ENCODE measurements at places on chromosomes 16 and 17.

DNA sequence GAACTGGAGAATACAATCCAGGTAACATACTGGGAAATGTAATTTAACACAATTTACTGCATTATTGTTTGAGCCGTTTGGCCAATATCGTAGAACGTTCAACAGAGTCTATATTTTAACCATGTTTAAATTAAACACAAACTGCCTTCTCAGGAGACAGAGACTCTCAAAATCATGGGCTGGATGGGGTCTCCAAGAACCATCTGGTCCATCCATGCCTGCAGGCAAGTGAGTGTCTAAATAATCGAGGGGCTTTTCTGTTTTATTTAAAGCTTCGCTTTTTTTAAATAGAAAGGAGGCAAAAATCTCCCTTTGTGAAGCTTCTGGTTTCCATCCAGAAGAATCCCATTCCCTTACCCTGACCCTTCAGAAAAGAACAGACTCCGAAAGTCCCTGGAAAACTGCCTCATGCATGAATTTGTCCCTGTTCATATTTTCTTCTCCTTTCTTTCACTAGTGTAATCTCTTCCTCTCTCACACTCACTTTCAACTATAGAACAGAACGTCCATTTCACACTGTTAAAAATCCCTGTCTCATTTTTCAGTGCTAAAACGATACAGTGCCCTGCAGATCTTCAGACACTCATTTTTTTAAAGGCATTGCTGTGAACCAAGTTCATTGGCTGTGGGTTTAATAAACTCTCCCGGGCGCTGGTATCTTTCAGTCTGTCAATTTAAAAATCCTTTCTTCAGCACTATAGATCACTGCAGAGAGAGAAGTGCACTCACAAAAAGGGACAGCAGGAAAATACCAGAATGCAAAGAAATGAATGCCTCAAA lies 111.4 kb upstream of the TOM1L1 start:
- no peak for DNase-seq

DNA sequence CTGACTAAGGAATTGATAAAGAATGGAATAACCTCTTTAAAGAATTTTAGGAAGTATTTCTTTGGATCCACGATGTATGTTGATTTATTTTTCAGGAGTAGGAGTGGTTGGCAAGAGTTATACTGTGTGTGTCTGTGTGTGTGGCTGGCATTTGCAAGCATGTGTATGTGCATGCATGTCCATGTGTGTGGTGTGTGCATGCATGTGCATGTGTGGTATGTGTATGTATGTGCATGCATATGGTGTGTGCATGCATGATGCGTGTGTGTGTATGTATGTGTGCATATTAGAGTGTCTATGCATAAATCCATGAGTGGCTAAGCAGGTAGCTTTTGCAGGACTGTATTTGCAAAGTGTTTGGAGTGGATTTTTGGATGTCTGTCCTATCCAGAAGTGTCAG lies 120.8 kb downstream of the HS3ST2 start:
- no peak for DNase-seq

GRCh38 chr17:56595831-56596690 lies 2.6 kb downstream of the NOG start:
- no peak for DNase-seq

DNA sequence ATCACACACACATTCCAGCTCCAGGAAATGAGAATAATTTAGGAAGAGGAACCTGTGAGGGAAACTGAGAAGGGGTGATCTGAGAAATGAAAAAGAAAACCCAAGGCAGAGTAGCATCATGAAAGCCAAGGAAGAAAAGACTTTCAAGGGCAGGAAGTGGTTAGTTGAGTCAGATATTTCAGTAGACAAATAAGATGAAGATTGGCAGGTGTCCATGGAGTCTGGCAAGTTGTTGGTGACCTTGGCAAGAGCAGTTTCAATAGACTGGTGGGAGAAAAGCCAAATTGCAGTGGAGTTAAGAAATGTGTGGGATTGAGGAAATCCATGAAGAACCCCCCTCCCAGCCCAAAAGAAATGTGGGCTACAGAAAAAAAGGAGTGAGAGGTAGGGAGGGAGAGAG lies 10.7 kb downstream of the GNAO1 start:
- no peak for DNase-seq

DNA sequence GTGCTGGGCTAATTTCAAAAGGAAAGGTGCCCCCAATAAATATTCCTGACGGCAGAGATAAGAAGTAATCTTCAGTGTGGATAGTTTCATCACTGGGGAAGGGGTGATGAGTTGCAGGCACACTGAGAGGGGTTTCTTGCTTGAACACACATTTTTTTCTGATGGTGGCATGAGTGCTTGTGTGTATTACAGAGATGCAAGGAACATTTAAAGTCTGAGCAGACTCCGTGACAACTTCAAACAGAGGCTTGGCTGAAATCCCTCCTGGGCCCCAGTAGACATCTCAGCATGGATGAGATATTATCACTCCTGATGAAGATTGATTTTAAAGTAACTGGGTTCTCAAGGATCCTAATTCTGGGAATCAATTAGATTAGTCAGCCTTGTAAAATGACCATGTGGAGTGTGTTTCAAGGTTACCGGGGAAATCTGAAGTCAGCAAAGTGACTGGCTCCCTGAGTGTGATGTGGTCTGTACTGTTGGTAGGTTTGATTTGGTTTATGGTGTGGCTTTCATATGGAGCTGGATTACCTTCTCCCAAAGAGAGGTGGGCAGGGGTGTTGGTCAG lies 435.8 kb upstream of the EEF2KMT start:
- DNase-seq, result no peak

DNA sequence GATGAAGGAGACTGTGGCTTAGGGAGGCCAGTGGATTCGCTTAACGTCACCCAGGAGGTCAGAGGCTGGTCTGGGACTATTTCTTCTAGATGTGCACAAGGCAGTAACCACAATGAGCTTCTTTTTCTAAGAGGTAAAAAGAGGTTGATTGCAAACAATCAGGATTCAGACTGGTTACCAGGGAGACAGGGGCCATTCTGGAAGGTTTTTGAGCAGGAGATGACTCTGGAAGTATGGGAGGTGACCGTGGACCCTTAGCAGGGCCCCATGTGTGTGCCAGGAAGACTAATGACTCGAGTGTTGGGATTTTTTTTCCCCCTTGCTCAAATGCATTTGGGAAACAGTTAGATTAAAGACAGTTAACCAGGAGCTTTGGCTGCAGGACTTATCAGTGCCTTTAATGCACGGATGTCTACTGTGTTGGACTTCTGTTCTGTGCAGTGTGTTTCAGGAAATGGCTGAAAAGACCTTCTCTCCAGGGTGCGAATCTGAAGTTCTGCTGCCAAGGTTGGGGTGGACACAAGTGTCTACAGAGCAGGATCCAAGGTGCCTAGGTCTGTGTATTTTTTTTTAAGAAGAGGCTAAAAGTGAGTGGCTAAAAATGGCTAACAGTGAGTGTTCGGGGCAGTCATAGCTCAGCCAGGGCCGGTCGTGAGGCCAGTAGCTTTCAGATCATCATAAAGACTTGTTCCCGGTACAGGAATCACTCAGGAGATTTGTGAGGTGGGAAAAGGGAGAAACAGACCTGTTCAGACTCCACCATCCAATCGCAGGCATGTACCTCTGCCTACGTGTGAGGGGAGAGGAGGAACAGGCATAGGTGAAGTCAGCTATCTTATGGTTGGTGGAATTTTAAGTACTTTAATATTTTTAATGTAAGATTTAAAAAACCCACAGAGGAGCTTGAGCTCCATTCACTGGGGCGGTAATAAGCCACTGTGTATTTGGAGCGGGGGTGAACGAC lies 82.3 kb upstream of the CIBAR2 start:
- DNase-seq, result no peak

DNA sequence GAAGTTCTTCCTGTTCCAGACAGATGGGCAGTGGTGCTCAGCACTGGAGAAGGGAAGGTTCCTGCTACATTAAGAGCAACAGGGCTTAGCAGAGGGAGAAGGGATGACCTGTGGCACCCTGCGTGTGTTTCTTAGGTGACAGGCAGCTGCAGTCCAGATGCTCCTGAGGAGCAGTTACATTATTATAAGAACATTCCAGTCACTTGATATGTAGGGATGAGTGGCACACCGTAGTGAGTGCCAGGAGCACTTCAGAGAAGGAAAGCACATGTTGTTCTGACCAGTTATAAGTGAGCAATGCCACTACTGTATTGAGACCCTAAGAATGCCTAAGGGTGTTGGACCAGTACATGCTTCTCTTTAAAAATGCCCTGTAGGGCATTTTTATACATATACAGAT lies 39.9 kb upstream of the MRC2 start:
- no peak for DNase-seq

DNA sequence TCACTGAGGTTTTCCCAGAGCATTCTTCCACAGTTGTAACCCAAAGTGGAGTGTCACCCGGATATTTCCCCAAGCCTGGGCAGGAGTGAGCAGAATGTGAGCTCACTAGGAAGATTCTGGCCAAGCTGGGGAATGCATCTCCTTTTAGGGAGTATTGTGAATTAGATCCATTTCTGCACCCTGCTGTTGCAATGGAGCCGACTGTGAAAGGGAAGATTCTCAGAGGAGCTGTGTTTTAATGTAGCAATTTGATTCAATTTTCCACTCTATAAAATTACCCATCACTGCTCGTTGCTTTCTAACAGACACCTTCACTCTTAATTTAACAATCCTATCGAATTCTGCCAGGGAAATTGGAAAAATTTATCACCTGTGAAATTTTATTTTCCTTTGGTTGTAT lies 70.8 kb downstream of the SNX11 start:
- DNase-seq, result no peak
